Ovary (tissue), 10 donors: ENCODE measurements at places on chromosomes 7 and 10. TPM values are rescaled to one million over a fixed set of nuclear protein-coding genes. Genes with fewer than 3 reads are reported as not detected.

Gene NACAD
- total RNA-seq = 11.0 TPM

Gene EFCAB10
- 11.8 TPM for total RNA-seq

Gene MXI1
- total RNA-seq = 55.3 TPM

Gene CYP26C1
- total RNA-seq = 0.07 TPM

Gene ADGRA1
- 0.07 TPM for total RNA-seq

Gene SUN3
- not detected for total RNA-seq

Gene ADCY1
- 0.40 TPM for total RNA-seq

Gene GPR15LG
- total RNA-seq = not detected

Gene OR2A2
- not detected for total RNA-seq

Gene NODAL
- total RNA-seq = not detected

Gene MTPN
- total RNA-seq = 83.8 TPM

GRCh38 chr10:49488056-49488717, 50.7 kb downstream of the ERCC6 start:
- no peak for DNase-seq

- DNase-seq = no peak
Observed at GRCh38 chr7:50531401-50531911, 33.7 kb downstream of the DDC start.

DNA sequence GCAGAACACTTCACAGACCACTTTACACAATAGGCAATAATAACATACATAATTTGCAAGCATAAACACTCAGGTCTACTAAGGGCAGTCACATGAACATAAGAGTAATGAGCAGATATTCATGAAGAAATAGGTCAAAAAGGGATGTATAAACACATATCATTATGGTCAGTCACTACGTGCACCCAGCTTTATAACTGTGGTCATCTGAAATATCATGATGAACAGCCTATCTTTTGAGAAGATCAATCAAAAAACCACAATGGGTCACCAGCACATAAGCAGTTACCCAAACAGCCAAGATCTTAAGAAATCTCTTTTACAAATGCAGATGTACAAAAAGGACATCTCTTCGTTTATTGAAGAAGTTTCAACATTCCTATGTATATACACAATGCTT, 35.5 kb upstream of the DRGX start:
- no peak for DNase-seq

- DNase-seq = no peak
Observed at GRCh38 chr7:105512926-105513526, 9.0 kb downstream of the PUS7 start.

DNA sequence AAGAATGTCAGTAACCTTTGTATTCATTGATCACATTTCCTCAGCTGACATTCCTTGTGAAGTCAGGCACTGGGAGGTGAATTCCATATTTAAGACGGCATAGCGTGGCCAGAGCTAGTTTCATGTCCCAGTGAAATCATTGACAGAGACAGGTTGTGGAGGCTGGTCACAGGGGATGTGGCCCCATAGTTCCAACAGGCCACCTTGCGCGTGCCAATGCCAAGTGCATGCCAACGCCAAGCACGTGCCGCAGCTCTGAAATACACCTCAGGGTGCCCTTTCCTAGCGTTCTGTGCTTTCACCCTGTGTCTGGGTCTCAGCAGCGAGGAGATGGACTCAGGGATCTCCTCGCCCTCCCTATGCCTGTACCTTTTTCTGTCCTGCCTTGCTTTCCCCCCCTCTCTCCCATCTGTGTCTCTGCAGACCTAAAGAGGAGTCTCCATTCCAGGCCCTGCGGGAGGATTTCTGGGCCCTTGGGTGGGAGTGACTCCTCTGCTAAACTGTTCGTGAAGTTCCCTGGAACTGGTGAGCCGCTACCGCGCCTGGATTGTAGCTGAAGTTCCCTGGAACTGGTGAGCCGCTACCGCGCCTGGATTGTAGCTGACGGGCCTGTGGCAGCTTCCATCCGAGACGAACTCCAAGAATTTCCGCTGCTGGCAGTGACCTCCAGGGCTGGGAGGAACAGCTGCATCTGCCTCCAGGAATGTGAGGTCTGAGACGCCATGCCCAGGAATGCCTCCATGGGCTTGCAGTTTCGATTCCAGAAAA, 19.7 kb downstream of the AQP1 start:
- peak; percentile 13 for DNase-seq

DNA sequence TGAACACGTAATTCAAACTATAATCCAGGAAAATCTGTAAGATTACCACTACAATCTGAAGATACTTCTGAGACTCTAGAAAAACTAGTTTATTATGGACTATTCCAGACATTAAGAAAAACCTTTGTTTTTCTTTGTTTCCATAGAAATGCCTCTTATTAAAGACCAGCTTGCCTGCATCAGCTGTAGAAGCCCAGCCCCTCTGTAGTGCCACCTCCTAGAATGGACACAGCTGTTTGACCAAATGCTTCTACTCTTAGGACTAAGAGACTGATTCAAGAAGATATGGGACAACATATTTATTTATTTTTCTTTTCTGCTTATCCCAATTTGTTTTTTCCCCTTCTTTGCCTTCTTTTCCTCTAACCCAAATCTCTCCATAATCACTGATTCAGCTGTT, 93.8 kb downstream of the CXCL12 start:
- DNase-seq = no peak

GRCh38 chr10:46992803-46993561, 81.8 kb downstream of the PTPN20 start:
- no peak for DNase-seq

DNA sequence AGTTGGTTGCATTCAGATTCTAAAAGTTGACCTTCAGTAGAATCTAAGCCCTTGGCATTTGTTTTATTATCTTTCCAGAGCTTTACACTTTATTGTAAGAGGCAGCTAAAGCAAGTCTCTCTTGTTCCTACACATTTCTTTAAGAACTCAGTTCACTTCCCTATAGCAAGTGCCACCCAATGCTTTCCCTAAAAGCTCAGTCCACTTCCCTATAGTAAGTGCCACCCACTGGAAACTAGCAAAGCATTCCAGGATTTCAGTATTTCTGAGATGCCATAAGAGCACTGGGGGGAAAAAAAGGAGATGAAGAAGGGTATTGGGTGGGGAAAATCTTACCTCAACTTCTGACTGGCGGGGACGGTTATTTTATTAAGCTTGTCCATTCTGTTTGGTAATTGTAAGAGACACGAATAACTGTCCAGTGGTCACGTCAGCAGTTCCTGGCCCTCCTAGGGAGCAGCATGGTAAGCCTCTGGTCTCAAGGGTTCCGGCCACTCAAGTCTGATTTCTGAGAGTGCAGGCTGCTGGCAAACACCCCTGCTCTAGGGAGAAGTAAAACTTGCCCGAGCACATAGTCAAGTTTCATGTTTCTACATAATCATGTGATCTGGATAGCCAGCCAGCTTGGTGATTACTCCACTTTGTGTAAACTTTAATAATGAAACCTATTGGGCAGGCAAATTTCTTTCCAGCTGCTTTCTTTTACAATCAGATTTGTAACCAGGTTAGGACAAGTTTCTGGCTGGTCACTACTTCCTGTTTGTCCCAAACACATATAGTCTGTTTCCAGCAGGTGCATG, at the start of gene BLNK:
Gene BLNK (minus strand): TSS at position 554 of the 800 bp plus-strand sequence. CDS start 171 bp downstream, at position 383.
- DNase-seq = no peak

DNA sequence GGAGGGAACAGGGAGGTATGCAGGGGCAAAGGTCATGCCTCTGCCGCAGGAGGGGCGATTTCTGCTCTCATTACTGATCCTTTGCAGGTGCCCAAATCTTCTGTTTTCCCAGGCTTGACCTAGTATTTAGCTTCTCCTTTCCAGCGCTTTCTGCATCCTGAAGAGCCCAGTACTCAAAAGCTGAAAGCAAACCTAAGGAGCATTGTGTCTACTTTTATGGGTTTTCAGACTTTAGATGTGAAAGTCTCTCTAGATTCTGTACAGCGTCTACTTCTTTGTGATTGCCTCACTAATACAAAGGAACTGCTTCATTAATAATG, 560 bp downstream of the GBF1 start:
- DNase-seq = no peak

GRCh38 chr10:89301232-89301631, 614 bp upstream of the IFIT2 start:
- DNase-seq = no peak

DNA sequence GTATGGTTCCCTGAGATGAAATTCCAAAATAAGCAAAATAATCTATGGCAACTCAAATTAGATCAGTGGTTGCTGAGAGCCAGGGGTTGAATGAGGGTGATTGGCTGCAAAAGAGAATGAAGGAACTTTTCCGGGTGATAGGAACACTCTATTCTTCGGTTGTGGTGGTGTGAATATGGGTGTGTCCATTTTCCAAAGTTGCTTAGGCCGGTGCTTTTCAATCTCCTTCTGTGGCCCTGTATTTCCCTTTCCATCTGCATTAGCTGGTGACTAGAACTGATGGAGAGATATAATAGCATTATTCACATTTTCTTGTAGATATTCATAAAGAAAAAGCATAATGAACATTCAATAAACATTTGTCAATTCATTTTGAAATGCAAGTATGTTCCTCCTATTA, 382.9 kb downstream of the TFEC start:
- DNase-seq = no peak

DNA sequence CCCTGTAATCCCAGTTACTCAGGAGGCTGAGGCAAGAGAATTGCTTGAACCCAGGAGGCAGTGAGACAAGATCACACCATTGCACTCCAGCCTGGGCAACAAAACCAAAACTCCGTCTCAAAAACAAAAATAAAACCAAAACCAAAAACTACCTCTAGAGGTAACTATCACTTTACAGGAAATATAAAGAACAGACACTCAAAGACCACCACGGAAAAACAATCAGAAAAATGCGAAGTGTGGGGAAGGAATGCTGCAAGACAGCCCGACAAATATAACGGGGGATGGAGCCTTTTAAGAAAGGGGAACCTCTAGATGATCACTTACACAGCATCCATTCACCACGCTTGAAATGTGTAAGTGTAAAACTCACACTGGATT, 4.3 kb downstream of the HNRNPF start:
- DNase-seq = no peak

GRCh38 chr7:30116771-30117170, 18.0 kb upstream of the MTURN start:
- no peak for DNase-seq

- no peak for DNase-seq
Observed at GRCh38 chr7:9250876-9251275, 817.5 kb downstream of the NXPH1 start.

DNA sequence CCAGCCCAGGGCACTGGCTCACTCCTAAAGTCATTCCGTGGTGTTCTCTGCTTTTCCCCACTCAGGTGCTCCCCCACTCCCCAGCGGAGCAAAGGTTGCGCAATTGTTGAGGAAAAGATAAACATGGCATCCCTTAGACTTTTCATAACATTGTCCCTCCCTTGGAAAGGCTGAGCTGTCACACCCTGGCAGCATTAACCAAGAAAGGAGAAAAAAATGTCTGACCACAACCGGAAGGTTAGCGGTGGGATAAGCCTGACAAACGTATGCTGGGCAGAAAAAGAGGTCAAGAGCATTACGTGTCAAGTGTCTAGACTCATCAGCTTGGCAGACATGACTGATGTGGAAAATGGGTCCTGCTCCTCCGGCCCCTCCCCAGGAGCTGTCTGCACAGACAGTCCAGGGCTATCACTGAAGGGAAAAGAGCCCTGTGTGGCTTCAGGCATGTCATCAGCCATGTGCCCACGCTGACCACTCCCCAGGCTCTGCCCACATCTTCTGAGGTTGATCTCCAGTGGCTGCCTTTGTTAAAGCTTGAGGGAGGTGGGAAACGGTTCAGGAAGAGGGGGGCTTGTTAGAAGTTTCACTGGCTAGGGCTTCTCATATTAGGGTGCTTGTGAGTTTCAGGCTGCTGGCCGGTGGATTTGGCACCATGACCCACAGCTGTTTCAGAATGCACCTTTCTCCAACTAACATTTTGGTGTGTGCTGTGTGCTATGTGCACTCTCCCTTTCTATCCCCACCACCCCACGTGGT, 30.1 kb downstream of the BTBD16 start:
- no peak for DNase-seq

- no peak for DNase-seq
Observed at GRCh38 chr7:111242141-111242755, 151.3 kb downstream of the LRRN3 start.

GRCh38 chr7:158705234-158705850, 738 bp upstream of the NCAPG2 start:
- no peak for DNase-seq

DNA sequence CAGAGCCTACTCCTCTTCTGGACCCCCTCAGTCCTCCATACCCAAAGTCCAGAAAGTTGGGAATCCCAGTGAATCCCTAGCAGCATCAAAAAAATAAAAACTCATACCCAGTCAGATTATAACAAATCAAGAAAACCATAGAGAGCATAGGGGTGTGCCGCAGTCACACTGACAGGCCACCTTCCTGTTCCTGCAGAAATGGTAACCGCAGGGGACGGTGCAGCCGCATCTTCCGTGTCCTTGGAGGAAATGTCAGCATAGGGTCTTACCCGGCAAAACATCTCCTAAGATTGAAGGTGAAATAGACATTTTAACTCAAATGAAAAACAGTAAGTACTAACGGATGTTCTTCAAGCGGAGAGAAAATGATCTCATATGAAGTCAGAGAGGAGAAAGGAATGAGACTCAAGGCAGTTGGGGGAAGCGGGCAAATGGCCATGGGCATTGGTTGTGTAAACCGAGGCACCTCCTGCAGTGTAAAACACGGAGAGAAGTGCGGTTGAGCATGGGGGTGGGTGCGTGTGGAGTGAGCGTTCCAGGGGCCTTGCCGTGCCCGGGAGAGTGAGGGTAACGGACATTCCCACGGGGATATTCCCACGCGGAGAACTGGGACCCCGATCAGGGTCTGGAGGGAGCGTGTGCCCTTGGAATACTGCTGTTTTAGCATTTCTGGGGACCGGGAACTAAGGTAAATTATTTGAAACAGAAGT, 110.8 kb downstream of the NKX6-2 start:
- DNase-seq = no peak

DNA sequence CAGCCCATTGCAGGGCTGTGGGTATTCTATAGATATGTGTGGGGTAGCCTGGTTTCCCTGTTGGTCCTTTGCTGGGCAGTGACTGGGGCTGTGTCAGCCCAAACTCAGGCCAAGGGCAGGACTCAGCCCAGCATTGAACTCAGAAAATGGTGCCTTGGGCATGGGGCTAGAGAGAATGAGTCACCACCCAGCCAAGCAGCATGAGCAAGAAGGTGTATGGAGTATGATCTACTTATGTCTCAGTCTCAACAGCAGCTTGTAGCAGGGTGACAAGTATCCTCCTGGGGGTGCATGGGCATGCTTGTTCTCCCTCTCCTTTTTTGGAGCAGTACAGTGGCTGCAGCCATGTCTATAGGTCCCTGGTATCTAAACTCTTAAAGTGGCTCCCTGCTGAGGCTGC, 32.0 kb downstream of the STK31 start:
- no peak for DNase-seq

DNA sequence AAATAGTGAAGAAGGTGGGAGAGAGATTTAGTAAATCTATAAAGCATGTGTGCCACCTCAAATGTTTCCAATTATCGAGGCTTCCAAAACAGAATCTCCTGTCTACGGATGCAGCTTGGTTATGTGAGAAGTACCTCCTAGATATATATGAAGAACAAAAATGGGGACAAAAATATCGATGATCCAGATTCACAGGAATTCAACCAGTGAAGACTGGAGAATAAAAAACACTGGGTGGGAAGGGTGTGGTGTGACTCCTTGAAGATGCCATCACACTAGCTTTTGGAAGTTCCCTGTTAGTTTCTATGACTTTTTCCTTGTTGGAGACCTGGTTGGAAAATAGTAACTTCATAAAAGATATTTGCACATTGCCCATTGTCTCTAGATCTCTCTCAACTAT, 152.4 kb downstream of the LRRC4 start:
- no peak for DNase-seq
